NCI-H187 (cell line): ENCODE measurements at places on chromosomes 3 and 15.
A peak's percentile ranks its signal among the peaks of the same experiment; 100 is the strongest.

DNA sequence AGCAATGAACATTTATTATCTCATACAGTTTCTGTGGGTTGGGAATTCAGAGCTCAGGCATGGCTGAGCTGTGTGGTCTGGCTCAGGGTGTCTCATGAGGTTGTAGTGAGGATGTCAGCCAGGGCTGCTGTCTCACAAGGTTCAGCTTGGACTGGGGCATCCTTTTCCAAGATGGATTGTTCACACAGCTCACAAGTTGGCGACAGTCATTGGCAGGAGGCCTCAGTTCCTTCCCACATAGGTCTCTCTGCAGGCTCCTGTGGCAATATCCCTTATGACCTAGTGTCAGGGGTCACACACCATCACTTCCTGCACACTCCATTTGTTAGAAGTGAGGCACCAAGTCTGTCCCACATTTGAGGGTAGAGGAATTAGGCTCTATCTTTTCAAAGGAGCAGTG lies 56.0 kb downstream of the RPLP1 start:
- DNase-seq = no peak

DNA sequence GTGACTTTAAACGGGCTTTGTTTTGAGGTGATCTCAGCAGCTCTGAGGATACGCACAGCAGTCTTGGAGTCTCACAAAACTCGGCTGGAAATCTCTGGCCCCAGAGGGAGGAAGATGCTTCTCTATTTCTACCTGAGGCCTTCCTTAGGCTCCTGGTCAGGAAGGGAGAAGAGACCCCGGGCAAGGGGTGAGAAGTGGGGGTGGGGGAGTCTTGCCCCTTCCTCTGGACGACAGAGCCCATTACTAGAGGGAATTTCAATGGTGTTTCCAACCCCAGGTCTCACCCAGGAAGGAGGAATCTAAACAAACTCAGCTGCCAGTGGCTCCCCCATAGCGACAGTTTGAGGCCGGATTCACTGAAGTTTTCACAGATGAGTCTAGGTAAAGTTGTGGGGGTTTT lies 37.4 kb upstream of the PCSK6 start:
- no peak for DNase-seq

- DNase-seq = no peak
Measured at GRCh38 chr3:196517162-196517800, 2.1 kb upstream of the SMCO1 start.

DNA sequence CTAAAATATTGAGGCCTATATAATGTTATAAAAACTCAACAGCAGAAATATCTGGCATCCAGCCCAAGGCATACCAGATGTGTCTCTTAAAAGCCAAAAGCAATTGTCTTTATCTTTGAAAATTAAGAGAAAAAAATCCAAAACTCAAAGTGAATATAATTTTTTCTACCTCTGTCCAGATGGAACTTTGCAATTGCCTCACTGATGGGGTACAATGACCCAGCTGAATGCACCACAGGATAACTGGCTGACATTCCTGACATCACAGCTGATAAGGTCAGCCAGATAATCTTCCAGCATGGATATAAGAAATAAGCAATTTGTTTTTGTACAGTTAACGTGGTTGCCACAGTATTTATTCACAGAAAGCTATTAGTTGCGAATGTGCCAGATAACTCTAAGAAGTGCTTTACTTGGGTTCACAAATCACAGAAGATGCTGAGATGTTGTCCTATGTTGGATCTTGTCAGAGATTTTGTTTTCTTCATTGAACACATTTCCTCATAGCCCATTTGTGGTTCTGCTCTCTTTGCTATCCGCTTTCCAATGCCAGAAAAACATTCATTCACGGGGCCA lies 566.9 kb upstream of the CCDC54 start:
- no peak for DNase-seq

DNA sequence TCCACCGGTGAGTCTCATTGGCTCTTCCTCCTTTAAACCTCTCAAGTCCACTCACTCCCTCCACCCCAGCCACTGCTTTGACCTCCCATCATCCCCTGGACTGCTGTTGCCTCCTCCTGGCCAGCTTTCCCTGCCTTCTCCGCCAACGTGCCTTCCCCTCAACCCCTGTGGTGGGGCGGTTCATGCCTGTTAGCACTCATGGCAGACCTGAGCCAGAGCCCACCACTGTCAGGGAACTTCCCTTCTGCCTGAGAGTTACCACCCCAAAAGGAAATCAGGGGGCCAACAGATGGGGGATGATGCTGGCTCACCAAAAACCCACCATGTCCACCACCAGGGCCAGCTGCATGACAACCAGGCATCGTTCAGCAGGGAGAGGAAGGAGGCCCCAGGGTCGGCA lies 44.2 kb upstream of the SLC6A1 start:
- DNase-seq = no peak

GRCh38 chr15:29518442-29518841 lies 248.8 kb upstream of the NSMCE3 start:
- no peak for DNase-seq

DNA sequence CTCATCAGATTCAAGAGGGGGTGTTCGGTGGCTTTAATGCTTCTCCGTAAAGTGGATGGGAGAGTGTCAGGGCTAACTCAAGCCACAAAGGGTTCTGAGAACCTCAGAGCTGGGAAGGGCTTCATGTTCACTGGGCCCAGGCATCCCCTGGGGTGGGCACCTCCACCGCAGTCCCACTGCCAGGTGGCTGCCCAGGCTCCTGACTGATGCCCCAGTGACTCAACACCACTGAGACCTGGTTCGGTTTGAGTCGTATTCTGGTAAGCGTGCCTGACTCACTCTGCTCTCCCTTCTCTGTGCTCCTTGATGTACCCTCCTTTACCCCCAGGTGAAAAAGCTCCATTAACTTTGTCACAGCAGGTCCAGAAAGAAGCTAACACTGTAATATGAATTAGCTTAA lies 304.6 kb downstream of the RPLP1 start:
- no peak for DNase-seq

DNA sequence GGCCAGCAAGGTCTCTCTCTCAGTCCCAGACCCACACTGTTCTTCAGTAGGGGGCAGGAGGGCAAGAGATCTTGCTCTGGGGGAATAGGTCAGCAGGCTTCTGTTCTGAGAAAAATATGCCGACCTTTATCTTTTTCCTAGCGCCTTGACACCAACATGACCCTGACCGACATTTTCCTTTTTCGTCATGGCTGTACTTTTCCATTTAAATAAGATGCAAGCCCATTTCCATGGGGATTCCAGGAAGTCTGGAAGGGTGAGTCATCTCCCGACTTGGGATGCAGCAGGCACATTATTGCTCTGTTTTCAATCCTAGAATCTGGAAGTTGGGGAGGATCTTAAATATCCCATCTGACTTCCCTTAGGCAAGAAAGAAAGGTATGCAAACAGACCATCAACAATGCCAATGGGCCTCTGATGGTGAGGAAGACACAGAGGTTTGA lies 261.5 kb upstream of the LRTM1 start:
- DNase-seq = no peak

DNA sequence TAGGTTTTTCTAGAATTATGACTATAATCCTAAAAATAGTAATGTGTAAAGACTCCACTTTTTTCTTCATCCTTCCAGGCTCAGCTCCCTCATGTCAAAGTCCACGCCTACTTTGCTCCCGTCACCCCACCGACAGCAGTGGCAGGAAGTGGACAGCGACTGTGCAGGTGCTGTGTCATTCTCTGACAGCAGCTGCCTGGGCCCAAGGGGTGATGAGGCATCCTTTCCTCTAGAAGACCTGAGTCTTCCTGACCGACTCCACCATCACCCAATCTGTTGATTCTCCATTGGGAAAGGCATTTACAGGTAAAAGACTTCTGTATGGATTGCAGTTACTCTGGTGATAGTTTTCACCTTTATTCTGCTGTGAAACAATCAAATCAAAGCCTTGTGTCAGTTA lies 54.8 kb downstream of the UBP1 start:
- no peak for DNase-seq

DNA sequence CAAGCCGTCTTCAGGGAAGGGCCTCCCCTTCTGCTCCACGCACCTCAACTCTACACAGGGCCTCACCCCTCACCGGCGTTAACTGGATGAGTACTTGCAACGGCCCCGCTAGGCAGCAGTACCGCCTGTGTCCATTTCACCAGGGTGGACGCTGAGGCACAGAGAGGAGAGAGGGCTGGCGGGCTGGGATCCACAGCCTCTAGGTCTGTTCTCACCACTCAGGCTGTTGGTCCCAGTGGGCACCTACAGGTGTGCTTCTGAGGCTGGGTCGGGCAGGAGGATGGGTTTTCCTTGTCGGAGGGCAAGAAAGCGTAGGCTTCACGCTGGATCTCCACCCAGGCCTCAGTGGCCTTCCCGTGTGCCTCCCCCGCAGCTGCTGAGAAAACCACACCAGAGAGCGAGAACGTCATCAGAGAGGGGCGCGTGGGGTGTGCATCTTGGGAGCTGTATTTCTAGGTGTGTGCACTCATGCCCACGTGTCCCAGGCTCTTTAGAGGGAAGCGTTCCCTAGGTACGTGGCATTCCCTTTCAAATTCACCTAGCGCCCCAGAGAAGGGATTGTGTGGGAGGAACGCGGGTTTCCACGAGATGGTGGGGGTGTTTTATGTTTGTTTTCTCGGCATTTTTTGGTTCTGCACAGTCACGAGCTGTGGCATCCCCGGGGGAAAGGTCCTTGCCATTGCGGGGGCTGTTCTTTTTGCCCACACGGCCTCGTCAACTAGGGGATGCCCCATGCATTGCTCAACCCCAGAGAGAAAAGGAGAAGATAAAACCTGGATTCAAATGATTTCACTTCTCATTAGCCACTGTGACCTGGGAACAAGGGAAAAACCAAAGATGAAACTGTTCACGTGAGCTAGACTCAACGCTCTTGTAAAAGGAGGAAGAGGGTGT lies 67.7 kb downstream of the MGLL start:
- no peak for DNase-seq

DNA sequence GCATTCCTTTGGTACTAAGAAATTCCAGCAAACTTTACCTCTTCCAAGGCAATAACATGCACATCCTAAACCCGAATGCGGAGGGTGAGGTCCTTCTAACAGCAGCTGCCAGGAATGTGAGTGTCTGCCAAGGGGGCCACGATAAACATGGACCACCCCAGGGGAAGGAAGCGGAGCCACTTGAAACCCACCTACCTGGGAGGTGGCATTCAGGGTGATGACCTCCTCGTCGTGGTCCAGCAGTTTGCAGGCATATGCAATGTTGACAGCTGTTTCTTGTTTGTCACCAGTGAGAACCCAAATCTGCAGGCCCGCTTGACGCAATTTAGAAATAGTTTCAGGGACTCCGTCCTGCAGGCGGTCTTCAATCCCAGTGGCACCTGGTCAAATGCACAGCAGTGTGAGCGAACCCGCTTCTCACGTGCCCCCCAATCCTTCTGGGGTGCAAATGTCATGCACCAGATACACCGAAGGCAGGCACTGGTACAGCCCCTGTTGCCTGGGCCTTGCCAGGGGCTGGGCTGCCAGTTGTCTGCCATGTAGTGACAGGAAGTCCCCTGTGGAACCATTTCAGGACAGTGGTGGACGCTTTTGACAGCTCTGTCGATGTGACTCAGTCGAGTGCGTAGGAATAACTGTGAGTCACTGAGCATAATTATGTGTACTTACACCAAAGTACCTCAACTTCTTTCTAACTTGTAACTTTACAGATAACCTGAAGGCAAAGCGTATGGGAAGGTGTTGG lies 161.2 kb downstream of the ATP10A start:
- no peak for DNase-seq

GRCh38 chr3:117696851-117697407 lies 987.4 kb downstream of the TUSC7 start:
- peak; percentile 87 for DNase-seq

- DNase-seq = no peak
Measured at GRCh38 chr3:101271728-101272127, 48.6 kb downstream of the IMPG2 start.

DNA sequence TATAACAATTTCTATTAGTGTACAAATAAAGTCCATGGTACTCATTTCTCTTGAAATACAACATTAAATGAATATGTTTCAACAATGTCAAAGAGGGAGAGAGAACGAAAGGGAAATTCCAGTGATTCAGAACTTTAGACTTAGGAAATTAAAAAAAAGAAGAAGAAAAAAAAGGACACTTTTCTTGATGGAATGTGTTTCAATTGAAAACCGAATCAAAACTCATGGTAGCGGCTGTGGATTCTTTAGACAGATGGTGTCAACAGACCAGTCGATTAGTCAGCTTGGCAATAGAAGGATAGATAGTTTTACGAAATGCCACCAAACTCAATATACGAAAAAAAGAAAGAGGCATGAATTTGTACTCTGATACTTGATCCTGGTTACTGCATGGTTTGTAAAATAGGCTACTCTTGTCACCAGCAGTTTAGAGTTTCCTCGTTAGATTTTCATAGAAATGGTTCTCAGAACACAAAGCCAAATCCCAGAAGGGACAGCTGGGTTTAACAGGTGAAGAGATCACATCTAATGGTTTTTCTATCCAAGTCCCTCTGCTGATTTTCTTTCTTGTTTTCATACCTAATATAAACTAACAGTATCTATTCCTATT lies 793.5 kb downstream of the ROBO1 start:
- no peak for DNase-seq

DNA sequence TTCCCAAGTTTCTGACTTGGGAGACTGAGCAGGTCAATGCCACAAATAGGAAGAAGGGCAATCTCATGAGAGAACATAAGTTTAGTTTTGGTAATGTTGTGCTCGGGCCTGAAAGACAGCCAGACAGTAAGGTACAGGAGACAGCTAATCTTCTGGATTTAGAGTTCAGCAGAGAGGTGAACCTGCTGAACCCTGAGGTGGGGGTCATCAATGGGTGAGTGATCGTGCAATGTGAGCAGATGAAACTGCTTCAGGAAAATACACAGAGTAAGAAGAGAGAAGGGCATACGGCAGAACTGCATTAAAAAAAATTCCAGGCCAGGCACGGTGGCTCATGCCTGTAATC lies 23.3 kb downstream of the RUBCN start:
- DNase-seq = no peak

- DNase-seq = no peak
Measured at GRCh38 chr3:174854987-174855386, 4.1 kb upstream of the NAALADL2 start.

DNA sequence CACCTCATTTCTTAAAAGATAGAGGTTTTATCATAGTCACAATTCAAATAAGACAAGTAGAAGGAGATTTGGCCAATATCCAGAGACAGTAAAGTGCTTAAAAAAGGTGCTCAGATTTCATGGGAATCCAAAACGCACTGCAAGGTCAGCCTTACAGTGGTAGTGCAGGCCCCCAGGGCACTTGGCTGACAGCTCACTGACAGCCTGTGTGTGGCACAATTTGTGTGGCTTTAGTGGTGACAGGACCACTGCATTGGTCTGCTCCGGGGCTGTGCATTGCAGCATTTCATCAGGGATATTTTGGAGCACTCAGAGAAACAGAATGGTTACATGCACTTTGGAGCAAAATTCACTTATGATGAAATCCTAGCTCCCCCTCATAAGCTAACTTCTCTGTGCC lies 544.3 kb downstream of the NTRK3 start:
- no peak for DNase-seq

GRCh38 chr15:49826640-49827234 lies 205.9 kb downstream of the DTWD1 start:
- DNase-seq = no peak

- no peak for DNase-seq
Measured at GRCh38 chr3:111609700-111610099, 14.6 kb upstream of the ZBED2 start.

DNA sequence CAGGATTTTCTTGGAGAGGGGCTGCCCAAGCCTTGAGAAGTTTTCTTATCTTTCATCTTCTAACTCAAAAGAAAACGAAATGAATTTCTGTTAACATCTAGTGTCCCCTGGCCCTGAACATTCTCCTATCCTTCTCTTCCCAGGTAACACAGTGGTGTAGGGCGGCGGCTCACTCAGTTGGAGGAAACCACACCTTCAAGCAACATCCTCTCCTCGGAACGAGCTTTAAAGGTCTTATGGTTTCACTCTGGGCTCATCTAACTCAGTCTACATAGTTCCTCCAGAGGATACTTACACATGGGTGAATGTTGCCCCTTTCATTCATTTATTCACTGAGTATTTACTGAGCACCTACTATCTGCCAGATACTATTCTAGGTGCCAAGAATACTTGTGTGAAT lies 31.0 kb upstream of the KLHL6 start:
- no peak for DNase-seq
